ENCODE measurements at places on chromosomes 7 and 10.

DNA sequence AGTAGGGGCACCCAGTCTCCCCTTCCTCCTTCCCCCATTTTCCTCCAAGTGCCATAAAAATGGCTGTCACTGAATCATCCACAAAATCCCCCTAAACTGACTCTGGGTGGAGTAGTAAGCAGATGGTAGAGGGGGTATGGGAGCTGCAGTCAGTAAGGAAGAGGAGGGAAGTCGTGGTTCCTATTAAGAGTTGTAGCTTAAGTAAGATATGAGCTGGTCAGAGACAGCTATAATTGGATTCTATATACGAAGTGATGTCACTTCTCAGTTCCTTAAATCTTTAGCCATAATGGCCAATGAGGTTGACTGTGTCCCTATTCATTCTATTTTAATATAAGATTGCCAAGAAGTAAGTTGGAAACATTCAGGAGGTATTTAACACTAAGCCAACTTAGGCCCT, 131.7 kb downstream of the SLC16A9 start:
- DNase-seq, result no peak

GRCh38 chr10:98892523-98892922, 343.1 kb downstream of the HPSE2 start:
- no peak for DNase-seq

DNA sequence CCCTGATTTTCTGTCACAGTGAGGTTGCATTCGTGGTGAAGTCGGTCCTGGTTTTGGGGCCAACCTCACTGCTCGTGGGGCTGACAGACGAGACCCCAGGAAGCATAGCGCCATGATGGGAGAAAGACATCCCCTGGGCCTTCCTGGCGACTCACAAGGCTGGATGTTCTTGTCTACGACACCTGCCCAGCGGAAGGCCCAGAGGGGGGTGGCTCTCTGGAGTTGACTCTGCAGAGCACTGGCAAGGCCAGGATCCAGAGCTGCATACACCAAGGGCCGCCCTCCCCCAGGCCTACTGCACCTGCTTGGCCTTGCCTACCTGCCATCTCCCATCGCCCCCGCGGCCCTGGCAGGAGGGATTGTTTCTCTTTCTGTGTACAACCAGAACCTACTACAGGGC, 608.9 kb downstream of the PTPRN2 start:
- DNase-seq, result no peak

DNA sequence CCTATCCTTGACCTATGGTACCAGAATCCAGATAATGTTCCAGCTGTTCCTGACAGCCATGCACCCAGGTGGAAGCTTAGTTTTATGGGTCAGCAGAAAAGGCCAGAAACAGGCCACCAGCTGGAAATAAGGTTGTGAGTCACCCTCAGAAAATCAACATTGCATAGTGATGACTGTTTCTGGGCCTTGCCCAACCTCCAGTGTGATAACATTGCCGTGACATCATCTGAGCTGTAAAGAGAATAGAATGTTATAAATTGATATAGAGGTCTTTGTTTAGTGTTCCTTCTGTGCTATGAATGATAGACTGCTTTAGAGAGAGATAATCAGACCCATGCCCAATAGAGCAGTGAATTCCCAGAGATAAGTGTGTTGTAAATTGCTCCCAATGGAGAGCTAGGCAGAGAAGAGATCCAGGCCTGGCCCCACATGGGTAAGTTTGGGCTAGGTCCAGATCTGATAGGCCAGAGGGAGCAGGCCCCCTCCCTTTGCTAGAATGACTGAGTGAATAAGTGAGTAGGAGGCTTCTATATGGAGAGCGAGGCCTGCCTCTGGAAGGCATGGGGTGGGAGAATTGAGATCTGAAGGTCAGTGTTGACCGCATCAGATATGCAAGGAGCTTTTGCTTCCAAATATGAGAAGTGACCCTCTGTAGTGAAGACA, 14.2 kb upstream of the HPS1 start:
- DNase-seq, result no peak

DNA sequence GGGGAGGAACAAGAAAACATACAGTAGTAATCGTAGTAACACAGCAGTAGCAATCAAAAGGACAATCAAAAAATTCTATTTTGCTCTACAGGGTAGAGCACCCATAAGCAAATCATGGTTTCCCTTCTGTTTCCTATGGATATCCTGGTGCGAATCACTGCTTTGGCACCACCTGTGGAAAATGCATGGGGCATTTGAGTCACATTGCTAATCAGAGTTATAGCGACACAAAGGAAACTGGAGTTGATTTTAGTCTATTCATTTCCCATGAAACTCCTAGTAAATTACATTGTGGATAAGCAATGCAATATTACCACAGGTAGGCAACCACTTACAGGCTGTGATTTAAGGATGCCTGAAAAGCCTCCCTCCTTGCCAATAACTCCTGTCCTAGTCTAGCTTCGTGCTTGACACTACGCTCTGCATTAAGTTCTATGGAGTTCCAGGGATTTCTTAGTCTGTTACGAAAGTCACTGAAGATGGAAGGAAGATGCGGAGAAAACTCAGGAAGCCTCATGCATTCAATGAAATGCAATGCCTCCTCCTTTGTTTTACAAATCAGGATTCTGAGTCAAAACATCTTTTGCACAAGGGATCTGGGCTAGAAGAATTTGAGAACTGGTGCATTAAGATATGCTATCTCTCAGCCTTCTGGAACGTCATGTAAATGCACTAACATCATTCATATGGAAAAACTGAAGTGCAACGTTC, 188.4 kb downstream of the DGKI start:
- DNase-seq, result no peak

- DNase-seq, result no peak
These were observed 199.7 kb upstream of the AOAH start for GRCh38 chr7:36923943-36924436.

DNA sequence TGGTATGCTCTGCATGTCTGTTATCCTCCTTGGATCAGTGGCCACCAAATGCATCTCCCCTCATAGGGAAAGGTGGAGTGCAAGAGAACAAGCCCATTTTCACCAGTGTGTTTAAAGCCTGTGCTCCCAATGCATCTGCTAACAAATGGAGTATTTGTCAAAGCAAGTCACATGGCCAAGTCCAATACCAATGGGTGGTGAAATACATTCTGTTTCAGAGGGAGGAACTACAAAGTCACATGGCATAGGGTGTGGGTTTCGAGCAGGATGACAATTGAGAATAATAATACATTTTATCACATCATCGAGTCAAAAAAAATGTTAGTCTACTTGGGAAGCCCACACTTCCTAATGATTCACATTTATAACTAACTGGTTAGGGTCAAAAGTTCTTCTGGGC, 62.7 kb downstream of the SUGCT start:
- no peak for DNase-seq

DNA sequence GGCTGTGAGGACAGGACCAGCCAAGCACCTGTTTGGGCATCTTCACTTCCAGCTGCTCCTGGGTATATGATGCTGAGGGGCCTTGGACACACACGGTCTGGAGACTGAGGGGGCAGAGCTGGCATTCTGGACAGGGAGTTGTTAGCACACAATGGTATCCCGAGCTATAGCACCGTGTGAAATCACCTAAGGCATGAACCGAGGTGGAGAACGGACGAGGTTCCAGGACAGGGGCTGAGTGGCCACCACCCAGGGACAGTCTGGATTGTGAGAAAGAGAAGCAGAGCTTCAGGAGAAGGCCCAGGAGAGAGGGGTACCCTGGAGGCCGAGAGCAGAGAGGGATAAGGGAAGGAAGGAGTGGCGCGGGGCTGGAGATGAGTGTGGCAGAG, 571.8 kb downstream of the TCERG1L start:
- no peak for DNase-seq

DNA sequence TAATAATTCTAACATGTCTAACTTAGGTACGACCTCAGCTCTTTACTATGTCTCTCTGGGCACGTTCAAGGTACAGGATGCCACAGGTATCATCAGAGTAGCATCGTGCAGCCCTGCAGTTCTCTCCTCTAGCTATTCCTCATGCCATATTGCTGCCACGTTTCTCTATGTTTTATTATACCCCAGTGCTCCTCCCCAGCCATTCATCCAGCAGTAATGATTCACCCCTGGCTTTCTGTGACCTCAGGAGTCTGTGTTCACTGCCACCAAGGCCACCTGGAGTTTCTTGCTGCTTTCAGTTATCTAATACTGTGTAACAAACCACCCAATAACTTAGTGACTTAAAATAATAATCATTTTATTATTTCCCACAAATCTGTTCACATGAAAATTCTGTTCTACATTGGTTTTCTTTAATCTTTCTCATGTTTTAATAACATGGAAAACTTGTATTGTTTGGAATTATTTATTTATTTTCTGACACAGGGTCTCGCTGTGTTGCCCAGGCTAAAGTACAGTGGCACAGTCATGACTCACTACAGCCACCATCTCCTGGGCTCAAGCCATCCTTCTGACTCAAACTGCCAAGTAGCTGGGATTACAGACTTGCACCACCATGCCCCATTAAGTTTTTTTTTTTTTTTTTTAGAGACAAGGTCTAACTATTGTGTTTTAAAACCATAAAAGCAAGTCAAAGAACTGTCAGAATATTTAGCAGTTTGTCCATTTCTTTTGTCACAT, 21.8 kb downstream of the REEP3 start:
- DNase-seq, result no peak

DNA sequence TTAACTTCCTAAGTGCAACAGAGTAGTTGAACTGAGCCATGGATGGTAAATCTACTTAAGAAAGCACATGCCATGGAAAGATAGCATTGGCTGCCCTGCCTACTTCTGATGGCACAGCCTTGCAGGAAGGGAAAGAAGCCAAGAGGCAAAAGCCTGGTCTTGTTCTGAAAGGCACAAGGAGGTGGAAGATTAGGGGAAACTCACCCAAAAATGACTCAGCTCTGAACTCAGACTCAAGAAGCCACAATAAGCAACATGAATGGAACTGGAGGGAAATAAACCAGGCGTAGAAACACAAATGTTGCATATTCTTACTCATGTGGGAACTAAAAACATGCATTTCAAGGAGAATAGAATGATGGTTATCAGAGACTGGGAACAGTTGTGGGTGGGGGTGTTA, 20.8 kb upstream of the ALOX5 start:
- DNase-seq, result no peak

- no peak for DNase-seq
These were observed 475.8 kb upstream of the C7orf33 start for GRCh38 chr7:148114804-148115203.

GRCh38 chr7:124460056-124460450, 305.5 kb downstream of the GPR37 start:
- no peak for DNase-seq

GRCh38 chr7:141167381-141167964, 93.6 kb downstream of the TMEM178B start:
- no peak for DNase-seq

DNA sequence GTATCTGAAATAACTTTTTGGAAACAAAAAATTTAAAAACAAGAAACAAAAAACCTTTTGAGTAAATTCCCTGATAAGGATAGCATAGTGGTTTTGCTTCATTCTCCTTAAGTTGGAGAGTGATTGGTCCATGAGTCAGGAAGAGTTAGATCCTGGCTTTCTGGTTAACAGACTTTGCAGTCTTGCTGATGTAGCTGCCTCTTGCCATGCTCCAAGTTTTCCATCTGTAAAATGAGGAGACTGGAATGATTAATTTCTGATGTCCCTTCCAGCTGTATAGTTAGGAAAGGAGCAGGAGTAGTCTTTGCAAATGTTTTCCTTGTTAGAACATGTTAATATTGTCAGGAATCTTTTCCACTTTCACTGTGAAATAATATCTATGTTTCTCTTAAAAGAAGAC, 266.6 kb downstream of the DNAJB9 start:
- no peak for DNase-seq

GRCh38 chr7:21504021-21504420, 38.8 kb upstream of the DNAH11 start:
- DNase-seq, result no peak

DNA sequence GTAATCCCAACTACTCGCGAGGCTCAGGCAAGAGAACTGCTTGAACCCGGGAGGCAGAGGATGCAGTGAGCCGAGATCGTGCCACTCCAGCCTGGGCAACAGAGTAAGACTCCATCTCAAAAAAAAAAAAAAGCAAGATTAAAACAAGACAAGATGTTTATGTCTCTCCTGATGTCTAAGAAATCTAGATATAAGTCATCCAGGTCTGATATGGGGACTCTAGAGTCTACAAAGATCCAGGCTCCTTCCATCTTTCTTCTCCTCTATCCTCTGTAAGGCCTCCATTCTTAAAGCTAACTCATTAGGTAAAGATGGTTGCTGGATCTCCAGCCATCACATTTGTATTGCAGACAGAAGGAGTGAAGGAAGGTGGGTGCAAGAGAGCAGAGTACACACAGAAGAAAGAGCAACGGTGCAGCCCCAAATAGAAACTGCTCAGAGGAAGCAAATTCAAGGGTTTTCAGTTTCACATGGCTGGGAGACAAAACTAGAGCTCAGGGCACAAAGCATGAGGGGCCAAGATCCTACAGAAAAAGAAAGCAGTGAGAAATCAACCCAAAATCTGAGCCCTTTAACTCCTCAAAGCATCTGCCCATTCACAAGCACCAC, 57.6 kb downstream of the USP6NL start:
- DNase-seq, result no peak

- DNase-seq, result no peak
These were observed 8.1 kb upstream of the PRKG1 start for GRCh38 chr10:51066231-51066630.

- no peak for DNase-seq
These were observed at the start of gene IFIT1 for GRCh38 chr10:89391907-89392756. IFIT1 (plus strand) TSS chr10:89392623; CDS start chr10:89392713, 90 bp downstream.

DNA sequence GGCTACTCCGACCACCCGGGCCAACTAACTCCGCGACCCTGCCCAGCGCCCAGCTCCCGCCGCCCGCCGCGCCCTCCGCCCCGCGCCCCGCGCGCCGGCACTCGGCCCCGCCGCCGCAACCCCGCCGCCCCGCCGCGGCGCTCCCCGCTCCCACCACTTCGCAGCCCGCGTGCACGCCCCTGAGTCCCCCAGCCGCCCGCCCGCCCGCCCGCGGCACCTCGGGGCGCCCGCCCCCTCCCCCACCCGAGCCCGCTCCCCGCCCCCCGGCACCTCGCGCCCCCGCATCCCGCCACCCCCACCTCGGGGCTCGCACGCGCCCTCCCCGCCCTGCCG, 598 bp downstream of the JAZF1 start:
- DNase-seq, result no peak

DNA sequence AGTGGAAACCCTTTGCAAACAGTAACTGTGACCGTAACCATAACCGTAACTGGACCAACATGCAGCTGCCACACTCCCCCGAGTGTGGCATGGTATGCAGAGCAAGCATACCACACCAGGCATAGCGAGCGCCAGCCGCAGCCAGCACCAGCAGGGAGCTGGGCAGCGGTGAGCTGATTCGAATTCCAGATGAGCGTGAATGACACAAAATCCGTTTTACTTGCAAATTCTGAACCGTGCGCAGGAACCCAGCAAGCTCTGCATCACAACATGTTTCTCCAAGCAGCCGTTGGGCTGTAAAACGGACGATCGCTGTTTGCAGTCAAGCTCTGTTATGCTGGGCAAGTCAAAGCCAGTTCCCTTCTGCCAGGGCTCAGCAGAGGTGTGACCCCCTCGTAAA, 111.1 kb downstream of the OAT start:
- DNase-seq, result no peak

- no peak for DNase-seq
These were observed 43.2 kb downstream of the HIBADH start for GRCh38 chr7:27619492-27619891.

GRCh38 chr10:88886557-88886956, 6.5 kb downstream of the STAMBPL1 start:
- DNase-seq, result no peak

Measured in stimulated activated CD8-positive, alpha-beta memory T cell treated with anti-CD3 and anti-CD28 coated beads, Interleukin-4, amount 100 ng/mL, for 1 hour (primary cell).